ENCODE measurements at places on chromosomes 1 and 21. TPM values are rescaled to one million over a fixed set of nuclear protein-coding genes. Genes with fewer than 3 reads are reported as not detected.

EFNA1 gene
- 42.9 TPM for total RNA-seq

ESPN gene
- 0.41 TPM for total RNA-seq

DNA sequence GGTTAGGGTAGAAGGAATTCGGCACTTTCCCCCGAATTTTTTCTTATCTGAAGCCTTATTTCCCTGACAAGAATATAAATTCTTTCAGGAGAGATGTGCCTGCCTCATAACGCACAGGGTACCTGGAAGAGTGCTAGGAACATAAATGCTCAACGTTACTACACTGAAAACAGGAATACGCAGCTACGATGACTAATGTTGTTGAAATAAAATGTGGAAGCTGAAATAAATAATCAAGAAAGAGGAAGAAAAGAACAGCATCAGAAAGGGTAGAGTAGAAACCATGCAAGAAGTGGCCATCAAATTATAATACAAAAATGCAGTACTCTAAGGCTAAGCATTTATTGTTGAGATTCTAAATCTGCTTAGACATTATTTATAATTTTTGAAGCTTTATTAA, 33.9 kb downstream of the SLC66A1 start:
- DNase-seq: no peak
- peaks cover 62% of the 10 kb centered on the region for H3K36me3 ChIP-seq
- H3K4me1 ChIP-seq: peaks cover 22% of the 10 kb centered on the region
- no peaks in the 10 kb centered on the region for H3K27me3 ChIP-seq

DNA sequence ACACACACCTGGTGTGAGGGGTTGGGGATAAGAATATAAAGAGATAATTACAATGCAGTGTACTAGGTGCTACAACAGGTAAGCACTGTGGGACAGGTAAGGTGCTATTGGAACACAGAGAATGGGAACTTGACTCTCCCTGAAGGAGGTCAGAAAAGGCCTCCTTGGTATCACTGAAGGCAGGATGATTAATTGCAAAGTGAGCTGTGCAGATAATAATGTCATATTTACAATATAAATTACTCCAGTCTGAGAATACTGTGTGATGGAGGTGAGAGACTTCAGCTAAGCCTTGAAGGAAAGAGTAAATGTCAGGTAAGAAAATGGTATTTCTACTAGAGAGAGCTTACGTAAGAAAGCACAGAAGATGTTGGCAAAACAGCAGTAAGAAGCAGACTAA, 91.6 kb downstream of the EPS15 start:
- H3K4me1 ChIP-seq: peaks cover 49% of the 10 kb centered on the region
- H3K4me3 ChIP-seq: no peak overlapping the region
- peaks cover 38% of the 10 kb centered on the region for H3K36me3 ChIP-seq
- no peaks in the 10 kb centered on the region for H3K27me3 ChIP-seq

TPTE gene
- total RNA-seq: not detected

CFAP126 gene
- total RNA-seq: not detected

DNA sequence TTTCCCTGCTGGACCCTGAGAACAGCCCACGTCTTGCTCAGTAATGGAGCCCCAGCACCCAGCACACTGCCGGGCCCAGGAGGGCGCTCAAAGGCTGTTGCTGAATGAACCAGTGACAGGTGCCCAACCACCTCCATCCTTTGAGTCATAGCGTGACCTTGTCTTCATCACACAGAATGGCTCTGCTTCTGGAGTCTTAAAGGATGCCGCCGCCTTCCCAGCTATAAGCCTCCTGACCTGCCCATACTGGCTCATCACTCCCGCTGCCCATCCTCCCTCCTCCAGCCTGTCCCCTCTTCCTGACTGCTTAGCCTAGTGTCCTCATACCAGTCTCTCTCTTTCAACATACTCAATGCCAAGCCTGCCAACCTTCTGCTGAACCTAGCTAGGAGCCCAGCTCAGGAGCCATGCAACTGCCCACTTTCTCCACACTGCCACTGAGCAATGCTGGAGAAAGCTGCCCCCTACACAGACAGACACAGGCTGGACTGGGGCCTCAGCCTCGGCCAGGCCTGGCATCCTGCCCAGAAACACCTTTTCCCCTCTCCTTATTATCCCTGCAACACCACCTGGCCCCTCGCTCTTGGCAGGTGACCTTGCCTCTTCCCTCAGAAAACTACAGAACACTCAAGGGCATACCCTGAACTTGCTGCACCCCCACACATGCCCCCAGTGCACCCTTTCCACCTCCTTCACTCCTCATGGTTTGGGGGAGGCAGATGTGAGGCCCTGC, 14.1 kb downstream of the TTC39A start:
- no peak for DNase-seq
- no peak overlapping the region for H3K27ac ChIP-seq
- H3K27me3 ChIP-seq: no peaks in the 10 kb centered on the region
- H3K36me3 ChIP-seq: peaks cover 5% of the 10 kb centered on the region
- H3K4me3 ChIP-seq: no peak overlapping the region

DNA sequence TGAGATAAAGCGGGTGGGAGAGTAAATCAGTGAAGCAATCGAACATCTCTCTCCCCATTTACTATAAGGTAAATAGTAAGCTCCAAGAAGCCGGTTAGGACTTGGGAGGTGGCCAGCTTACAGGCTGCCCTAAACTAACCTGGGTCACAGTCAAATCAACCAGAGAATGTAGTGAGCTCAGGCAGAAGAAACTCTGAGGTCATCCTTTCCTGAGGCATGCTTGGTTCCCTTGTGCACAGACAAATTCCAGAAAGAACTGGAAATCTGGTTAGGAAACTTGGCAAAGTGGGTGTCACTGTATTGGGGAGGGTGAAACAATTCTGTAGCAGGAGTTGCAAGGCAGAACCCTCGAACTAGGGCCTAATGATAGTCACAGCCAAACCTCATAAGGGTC, 72.5 kb downstream of the NTMT2 start:
- H3K36me3 ChIP-seq: no peaks in the 10 kb centered on the region
- H3K4me3 ChIP-seq: no peak overlapping the region
- DNase-seq: no peak
- H3K27me3 ChIP-seq: no peaks in the 10 kb centered on the region

DNA sequence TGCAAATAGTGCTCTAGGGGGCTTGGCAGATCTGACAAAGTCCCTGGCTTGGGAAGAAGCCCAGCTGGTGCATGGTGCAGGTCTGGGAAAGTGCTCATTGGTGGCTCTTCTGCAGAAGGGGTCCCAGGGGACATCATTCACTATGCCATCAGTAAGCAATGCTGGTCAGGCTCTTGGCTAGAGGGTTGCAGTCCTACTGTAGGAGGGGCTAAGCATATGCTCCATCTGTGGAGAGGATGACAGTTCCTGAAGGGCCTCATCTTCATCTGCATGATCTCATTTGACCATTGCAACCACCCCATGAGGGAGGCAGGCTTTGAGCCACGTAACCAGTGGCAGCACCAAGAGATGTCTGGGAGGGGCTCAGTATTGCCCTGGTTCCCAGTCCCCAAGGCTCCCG, 31.5 kb upstream of the VASH2 start:
- H3K36me3 ChIP-seq: no peaks in the 10 kb centered on the region
- no peak overlapping the region for H3K27ac ChIP-seq
- H3K27me3 ChIP-seq: peaks cover 61% of the 10 kb centered on the region
- H3K4me1 ChIP-seq: peaks cover 8% of the 10 kb centered on the region

CCDC17 gene
- 1.2 TPM for total RNA-seq

ACBD6 gene
- total RNA-seq: 18.2 TPM

SPRR2F gene
- total RNA-seq: not detected

- H3K4me3 ChIP-seq: peak overlapping the region; percentile 24
- peaks cover 100% of the 10 kb centered on the region for H3K4me1 ChIP-seq
- peak; percentile 85 for DNase-seq
Measured at GRCh38 chr1:21927533-21928237, 9.4 kb downstream of the HSPG2 start.

TNFRSF9 gene
- total RNA-seq: not detected

RHCE gene
- total RNA-seq: 1.0 TPM

GRCh38 chr1:51726544-51727225, 109.8 kb downstream of the OSBPL9 start:
- no peaks in the 10 kb centered on the region for H3K36me3 ChIP-seq
- H3K4me3 ChIP-seq: no peak overlapping the region
- H3K27me3 ChIP-seq: no peaks in the 10 kb centered on the region
- H3K4me1 ChIP-seq: peaks cover 44% of the 10 kb centered on the region
- H3K27ac ChIP-seq: no peak overlapping the region
- no peak for DNase-seq

DNA sequence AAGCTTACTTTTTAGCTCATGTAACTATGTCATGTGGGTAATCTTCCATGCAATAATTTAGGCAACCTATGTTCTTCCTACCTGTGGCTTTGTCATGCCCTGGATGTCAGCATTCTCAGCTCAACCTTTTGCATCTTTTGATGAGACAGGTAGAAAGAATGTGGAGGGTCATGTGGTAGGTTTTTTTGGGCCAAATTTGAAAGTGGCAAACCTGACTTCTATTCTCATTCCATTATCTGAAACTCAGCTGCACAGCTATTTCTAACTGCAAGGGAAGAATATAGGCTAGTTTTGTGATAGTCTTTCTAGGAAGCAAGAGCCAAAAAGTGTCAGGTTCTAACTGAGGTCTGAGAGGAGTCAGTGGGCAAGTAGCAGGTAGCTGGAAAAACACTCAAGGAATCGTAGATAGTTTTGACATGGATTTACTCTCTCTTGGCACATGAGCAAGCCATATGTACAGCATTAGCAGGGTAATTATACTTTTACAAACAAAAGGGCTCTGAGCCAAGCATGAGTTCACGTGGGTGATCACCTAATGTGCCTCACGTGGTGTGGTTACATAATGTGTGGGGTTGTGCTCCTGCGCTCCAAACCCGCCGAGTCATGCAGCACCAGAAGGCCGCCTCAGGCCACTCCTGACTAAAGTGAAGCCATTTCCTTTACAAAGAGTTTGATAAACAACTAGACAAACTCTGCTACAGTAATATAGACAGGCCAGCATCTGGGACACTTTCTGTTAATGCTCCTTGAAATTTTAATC, 1013.8 kb downstream of the PLA2G4A start:
- no peak for DNase-seq
- H3K4me3 ChIP-seq: no peak overlapping the region
- H3K27me3 ChIP-seq: no peaks in the 10 kb centered on the region
- no peaks in the 10 kb centered on the region for H3K36me3 ChIP-seq
- no peaks in the 10 kb centered on the region for H3K4me1 ChIP-seq

- no peak for DNase-seq
- peaks cover 7% of the 10 kb centered on the region for H3K4me1 ChIP-seq
- H3K4me3 ChIP-seq: no peak overlapping the region
- no peaks in the 10 kb centered on the region for H3K27me3 ChIP-seq
Measured at GRCh38 chr21:27812279-27812678, 845.4 kb upstream of the ADAMTS5 start.

PRAMEF6 gene
- total RNA-seq: not detected

CYP4A22 gene
- not detected for total RNA-seq

ZNF697 gene
- 9.4 TPM for total RNA-seq

GRCh38 chr1:227887697-227888403, 59.9 kb downstream of the WNT9A start:
- H3K27ac ChIP-seq: peak overlapping the region; percentile 94
- peak overlapping the region; percentile 70 for H3K4me3 ChIP-seq
- DNase-seq: peak; percentile 79
- peaks cover 24% of the 10 kb centered on the region for H3K27me3 ChIP-seq

NR1I3 gene
- total RNA-seq: not detected

- no peak overlapping the region for H3K4me3 ChIP-seq
- H3K36me3 ChIP-seq: no peaks in the 10 kb centered on the region
- no peak for DNase-seq
- H3K4me1 ChIP-seq: no peaks in the 10 kb centered on the region
Measured at GRCh38 chr1:70057500-70057899, 147.9 kb downstream of the LRRC40 start.

FMN2 gene
- total RNA-seq: not detected

Measured in left ventricle myocardium inferior (tissue), 1 donor.